ENCODE measurements at places on chromosomes 1 and 21. TPM values are rescaled to one million over a fixed set of nuclear protein-coding genes. Genes with fewer than 3 reads are reported as not detected.

ATP1A4 gene
- total RNA-seq = not detected

- DNase-seq = no peak
Observed at GRCh38 chr1:154716011-154716410, 108.0 kb upstream of the ADAR start.

DNA sequence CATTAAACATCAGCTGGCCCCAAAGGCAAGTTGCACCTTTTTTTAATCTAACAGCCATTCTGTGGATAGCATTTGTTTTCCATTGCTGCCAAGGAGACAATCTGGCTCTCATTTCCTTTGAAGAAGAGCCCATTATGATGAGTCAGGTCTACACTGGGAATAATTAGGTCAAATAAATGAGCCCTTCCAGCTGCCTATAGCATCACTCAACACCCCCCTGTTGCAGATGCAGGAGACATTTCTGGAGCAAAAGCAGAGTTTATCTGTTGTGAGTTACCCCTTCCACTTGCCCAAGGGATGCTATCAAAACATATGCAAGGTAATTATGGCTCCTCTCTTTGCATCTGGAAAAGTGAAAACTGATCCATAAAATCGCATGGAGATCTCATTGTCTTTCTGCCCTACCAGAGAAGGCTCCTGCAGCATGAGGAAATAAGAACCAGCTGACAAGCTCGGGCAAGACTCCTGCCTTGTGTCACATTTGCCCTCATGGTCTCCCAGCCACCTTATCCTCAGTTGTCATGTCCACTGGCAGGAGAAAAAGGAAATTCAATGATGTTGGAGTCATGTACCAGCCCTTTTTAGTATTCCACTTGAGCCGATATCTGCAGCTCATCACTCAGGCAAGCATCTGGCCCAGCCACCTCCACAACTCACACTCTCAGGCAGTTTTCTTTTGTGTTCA, 135.9 kb downstream of the SLC30A10 start:
- DNase-seq = no peak

- no peak for DNase-seq
Observed at GRCh38 chr1:242629396-242629795, 104.9 kb upstream of the PLD5 start.

GRCh38 chr1:231770506-231771175, 144.1 kb downstream of the DISC1 start:
- DNase-seq = no peak

DNA sequence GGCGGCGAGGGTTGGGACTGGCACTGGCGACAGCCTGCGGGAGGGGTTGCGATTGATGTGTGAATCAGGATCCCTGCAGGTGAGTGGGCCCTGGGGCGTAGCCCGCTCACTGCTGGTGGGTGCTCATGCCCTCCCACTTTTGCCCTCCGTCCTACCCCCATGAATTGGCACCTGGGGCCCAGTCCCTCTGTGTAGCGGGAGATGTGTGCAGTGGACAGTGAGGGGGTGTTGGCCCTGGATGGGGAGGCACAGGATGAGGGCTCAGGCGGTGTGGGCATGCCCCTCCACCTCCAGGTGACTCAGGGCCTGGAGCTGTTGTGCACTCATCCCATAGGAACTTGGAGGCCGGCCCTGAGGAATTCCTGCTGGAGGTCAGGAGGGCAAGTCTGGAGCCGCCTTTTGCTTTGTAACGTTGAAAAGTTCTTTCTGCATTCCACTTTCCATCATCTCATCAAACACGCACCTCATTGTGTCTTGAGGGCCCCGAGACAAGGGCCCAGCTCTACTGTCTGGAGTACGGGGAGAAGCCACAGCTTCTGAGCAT, 3.0 kb downstream of the PEAR1 start:
- DNase-seq = no peak

DNA sequence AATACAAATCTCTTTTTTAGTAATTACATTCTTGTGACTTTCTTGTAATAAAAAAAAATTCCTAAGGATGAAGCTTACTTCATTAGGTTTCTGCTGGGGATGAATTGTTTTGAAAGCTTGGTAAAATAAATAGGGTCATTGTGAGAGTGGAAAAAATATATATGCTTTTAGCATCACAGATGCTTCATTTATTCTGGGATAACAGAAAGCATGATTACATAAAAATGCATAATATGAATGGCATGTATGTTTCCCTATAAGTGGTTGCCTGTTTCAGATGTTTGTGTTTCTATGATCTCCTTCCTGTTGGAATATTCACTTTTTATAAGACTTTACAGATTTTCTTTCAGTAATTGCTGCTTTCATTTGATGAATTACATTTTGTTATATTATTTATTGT, 42.3 kb downstream of the HMCN1 start:
- no peak for DNase-seq

DNA sequence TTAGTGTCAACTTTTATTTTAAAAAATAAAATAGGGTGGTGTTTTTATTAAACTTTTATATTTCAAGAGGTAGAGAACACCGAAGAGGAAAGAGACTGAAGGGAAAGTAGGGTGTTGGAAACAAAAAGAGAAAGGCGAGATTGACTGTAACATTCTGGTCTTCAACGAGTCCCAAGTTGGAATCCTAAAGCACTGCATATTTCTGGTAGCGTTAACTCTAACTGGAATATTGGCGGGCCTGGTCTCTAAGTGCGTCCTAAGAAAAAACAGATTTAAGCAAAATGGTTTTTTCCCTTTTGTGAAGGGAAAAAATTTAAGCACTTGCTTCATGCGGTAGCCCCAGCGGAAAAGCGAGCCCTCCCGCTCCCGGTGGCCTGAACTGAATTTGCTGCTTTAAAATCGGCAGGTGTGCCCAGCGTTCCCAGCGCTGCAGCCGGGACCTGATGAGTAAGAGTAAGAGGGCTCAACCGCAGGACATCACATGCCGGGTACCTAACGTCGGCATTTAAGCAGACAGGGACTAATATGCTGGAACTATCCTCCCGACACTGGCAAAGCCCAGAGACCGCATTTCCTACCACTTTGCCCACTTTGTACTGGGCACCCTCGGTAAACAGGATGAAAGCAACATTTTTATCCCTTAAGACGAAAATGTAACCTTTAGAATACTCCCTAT, 30.5 kb upstream of the NFIA start:
- DNase-seq = peak; percentile 76

DNA sequence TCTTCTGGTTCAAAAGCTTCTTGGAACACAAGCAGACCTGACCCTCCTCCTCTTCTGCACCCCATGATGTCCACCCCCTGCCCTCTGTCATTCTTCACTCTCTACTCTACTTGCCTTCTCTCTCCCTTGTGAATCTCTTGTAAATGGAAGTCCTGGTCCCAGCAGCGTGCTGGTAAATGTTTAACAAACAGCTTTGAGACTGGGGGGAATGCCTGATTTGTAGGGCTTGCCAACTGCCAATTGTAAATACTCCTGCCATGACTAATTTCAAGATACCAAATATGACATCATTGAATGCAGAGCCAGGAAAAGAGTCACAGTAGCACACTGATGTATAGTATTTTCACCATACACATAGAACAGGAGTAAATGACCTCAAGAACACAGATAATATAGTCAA, 40.9 kb upstream of the LRRN2 start:
- DNase-seq = no peak
